EH (cell line): ENCODE measurements at places on chromosomes 7 and 10.

- DNase-seq: no peak
Observed at GRCh38 chr10:97822261-97822687, 27.4 kb upstream of the GOLGA7B start.

- DNase-seq: peak; percentile 76
Observed at GRCh38 chr7:115097175-115097671, 175.3 kb downstream of the MDFIC start.

DNA sequence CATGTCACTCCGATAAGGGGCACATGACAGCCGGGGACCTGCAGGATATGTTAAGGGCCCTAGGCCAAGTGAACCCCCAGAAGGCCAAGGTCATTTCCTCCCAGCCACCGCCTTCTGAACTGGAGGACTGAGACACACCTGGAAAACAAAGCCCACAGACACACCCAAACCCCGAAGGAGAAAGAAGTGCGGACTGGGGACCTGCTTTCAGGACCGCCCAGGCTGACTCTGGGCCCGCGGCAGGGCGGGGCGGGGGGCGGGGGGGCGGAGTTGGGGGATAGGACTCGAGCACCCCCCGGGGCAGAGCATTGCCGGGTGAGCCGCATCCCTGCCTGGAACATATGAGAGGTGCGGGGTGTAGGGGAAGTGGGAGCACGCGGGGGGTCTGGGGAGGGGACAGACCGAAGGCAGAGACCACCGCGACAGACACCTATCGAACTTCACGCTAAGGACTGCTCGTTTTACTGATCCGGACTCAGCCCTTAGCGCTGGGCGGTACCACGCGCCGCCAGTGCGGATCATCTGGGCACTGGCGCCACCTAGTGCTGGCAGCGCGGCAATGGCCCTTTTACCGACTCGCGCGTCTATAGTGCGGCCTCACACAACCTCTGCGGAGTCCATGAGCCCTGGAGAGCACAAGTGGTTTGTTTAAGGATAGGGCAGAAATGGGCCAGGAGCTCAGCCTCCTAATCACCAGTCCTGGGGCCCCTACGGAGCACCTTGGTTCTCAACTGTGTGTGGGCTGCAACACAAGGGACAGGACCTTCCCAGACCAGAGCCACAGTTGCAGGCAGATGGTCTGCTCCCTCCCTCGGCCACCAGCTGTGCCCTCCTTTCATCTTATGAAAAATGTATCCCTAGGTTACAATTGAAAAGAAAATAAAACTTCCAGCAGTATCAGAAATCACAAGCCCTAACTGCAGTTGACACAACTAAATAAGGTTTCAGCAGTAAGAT is 157.6 kb downstream of the HERPUD2 start:
- peak; percentile 66 for DNase-seq

DNA sequence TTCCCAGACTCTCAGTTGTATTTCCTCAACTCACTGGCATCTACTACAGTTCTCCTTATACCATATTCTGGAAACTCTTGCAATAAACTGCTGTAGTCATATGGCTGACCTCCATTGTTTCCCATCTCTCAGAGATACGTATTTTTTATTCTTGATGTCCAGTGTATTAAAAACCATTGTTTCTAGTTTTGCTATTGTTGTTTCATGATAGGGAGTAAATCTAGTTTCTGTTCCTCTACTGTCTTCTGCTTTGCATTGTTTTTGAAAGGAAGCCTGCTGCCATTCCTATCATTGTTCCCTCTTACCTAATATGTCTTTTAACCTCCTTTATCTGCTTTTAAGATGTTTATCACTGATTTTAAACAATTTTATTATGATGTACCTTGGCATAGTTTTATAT is 255.0 kb downstream of the ADK start:
- DNase-seq: no peak

DNA sequence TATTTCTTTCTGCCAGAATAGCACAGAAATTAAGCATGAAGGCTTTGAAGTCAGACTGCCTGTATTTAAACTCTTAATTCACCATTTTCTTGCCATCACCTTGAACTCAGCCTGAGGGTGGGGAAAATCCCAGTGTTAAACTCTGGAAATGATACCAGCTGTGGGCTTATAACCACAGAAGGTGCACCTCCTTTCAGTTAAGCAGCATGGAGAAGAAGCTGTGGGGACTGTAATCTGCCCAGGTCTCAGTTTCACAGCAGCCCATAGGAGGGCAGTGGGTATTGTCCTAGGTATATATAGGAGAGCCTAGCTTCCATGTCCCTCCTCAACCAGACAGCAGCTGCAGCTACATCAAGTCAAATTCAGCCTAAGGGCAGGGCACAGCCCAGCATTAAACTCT is 241.6 kb downstream of the HPSE2 start:
- no peak for DNase-seq

DNA sequence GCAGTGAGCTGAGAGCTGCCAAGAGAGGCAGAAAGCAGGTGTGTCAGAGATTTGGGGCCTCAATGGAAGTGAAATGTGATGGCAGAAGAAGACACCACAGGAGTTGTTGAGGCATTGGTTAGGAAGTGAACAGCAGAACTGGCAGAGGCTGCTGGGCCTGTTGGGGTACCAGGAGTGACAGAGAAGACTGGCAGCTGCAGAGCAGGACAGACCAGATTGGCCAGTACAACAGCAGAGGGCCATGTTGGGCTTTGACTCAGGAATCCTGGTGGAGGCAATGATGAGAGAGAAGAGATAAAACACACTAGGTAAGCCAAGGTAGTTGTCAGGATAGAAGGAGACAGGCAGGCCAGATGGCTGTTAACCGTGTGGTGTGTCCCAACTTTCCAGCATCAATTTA is 19.9 kb upstream of the HERPUD2 start:
- no peak for DNase-seq

DNA sequence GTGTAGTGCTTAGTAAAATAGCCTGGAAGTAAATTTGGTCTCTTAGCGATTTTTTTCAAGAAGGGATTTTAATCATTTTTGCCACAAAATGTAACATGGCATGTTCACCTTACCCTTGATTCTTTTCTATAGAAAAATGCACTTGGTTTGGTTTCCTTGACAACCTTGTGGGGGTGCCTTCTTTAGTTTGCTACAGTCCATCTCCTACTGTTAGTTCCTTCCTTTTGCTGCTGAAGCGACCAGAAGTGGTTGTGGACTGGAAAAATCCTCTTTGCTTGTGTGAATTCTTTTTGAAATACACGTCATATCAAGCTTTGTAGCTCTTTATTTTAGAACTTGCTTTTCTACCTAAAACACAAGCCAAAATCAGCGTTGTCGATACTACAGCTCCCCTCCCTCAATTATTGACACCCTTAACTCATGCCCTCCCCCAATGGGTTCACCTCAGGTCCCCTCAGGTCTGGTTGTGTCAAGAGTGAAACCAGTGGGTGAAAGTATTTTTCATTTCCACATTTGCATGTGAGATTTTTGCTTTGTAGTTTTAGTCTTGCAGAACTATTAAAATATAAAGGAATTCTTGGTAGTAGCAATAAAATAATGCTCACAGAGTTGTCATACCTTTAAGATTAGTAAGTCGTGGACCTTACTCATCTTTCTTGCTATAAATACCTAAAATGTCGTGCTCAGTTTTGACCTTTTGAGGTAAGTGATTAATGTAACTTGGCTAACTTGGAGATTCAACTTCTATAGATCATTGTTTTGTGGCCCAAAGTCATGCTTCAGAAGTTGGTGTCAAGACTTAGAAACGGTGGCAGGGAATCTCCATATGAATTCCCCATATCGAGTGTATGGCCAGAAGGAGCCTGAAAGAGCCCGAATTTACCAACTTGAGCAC is 1.5 kb downstream of the ACTR3B start:
- DNase-seq: peak; percentile 82

DNA sequence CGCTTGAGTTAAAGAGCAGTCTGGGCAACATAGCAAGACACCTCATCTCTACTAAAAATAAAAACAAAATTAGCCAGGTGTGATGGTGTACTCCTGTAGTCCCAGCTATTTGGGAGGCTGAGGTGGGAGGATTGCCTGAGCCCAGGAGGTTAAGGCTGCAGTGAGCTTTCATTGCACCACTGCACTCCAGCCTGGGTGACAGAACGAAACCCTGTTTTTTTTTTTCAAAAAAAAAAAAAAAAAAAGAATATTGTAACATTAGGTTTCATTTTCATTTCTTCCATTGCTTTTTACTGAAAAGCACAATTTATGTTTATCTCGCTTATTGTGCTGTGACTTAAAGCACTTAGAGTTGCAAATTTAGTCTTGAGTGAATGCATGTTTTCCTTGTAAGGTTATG is 80.0 kb downstream of the MLLT10 start:
- no peak for DNase-seq

- no peak for DNase-seq
Observed at GRCh38 chr7:98616381-98617050, 569 bp upstream of the NPTX2 start.

GRCh38 chr7:94182721-94183120 is 178.6 kb upstream of the BET1 start:
- DNase-seq: no peak

DNA sequence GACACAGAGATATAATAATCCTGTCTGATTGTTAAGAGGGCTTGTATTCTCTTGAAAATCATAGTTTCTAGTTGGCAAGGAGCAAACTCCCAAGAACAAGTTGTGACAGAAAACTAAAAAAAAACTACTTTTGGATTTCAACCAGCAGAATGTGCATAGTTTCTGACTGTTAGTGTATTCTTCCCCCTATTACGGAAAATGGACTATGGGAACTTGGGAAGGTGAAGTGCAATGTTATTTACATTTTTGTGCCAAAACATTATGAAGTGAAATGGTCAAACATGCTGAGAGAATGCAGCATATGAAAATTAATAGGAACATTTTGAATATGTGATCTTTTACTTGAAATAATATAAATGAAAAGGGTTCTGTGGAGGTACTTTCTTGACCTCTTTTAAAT is 660.8 kb downstream of the SUGCT start:
- DNase-seq: no peak

GRCh38 chr7:134784251-134785049 is 5.0 kb downstream of the CALD1 start:
- peak; percentile 51 for DNase-seq

DNA sequence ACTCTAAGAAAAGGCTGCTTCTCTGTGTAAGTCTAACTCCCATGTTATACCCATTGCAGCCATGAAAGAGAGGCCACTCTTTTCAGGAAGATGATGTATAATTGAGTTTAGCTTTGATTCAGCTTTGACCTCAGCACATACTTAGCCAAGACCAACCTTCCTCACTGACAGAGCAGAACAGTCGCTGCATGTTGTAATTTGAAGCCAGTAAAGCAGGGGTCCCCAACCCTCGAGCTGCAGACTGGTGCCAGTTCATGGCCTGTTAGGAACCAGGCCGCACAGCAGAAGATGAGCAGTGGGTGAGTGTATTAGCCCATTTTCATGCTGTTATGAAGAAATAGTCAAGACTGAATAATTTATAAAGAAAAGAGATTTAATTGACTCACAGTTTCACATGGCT is 223.9 kb downstream of the GPR158 start:
- no peak for DNase-seq

- DNase-seq: no peak
Observed at GRCh38 chr10:132069122-132069848, 3.5 kb downstream of the JAKMIP3 start.

DNA sequence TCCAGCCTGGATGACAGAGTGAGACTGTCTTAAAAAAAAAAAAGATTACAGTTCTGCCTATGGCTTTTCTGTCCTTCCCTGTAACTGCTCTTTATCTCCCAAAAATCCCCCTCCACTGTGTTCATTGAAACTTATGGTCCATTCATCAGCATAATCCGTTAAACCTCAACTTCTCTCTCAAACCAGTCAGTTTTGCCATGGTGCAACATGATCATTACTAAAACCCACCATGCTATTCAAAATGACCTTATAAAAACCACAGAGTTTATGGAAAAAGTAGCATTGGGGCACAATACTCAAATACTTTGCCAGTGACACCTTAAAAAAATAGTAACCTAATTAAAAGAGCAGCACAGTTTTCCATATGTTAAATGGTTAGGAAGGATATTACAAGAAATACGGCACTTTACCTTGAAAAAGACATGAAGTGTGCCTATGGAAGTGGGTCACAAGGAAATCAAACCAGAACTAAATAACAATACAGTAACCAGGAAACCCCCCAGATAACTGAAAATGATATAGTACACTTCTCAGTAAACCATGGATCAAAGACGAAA is 74.0 kb upstream of the ST8SIA6 start:
- DNase-seq: peak; percentile 18

- no peak for DNase-seq
Observed at GRCh38 chr7:132295175-132295574, 281.1 kb downstream of the PLXNA4 start.
